ENCODE measurements at places on chromosomes 6 and 20.

DNA sequence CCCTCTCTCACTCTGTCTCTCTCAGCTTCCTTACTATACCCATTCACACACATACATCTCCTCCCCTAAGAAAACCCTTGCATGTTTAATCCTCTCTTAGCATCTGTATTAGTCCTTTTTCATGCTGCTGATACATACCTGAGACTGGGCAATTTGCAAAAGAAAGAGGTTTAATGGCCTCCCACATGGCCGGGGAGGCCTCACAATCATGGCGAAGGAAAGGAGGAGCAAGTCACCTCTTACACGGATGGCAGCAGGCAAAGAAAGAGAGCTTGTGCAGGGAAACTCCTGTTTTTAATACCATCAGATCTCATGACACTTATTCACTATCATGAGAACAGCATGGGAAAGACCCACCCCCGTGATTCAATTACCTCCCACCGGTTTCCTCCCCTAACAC lies 398.5 kb upstream of the SASH1 start:
- no peak overlapping the region for H3K4me3 ChIP-seq
- peaks cover 40% of the 10 kb centered on the region for H3K4me1 ChIP-seq
- peaks cover 2% of the 10 kb centered on the region for H3K36me3 ChIP-seq
- H3K27me3 ChIP-seq = no peaks in the 10 kb centered on the region

- DNase-seq = no peak
- H3K36me3 ChIP-seq = no peaks in the 10 kb centered on the region
Measured at GRCh38 chr6:137800762-137801161, 66.3 kb upstream of the TNFAIP3 start.

- DNase-seq = no peak
- H3K4me3 ChIP-seq = no peak overlapping the region
- H3K4me1 ChIP-seq = peaks cover 60% of the 10 kb centered on the region
- H3K36me3 ChIP-seq = no peaks in the 10 kb centered on the region
Measured at GRCh38 chr6:678520-678919, 14.4 kb downstream of the EXOC2 start.

DNA sequence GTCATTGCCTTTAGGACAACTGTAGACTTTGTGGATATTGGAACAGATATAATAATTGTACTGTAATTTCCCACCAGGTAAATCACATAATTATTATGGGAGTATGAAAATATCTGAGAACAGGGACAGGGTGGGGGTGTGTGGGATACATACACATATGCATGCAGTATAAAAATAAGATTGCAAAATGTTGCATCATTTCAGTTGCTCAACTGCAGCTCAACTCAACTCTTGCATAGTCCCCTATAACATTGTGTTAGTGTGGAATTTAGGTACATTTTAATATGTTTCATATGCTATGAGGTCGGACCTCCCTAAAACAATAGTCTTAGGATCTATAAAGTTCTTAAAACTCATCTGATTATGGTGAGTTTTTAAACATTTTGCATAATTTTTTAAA lies 275.0 kb upstream of the FLRT3 start:
- H3K27me3 ChIP-seq = no peaks in the 10 kb centered on the region
- no peak overlapping the region for H3K4me3 ChIP-seq
- H3K27ac ChIP-seq = no peak overlapping the region
- DNase-seq = no peak
- H3K4me1 ChIP-seq = no peaks in the 10 kb centered on the region

Measured in osteocyte (in vitro differentiated cells).